ENCODE measurements at places on chromosomes 16 and 17.

GRCh38 chr16:12527071-12527470, 276.6 kb downstream of the CPPED1 start:
- no peak for DNase-seq

DNA sequence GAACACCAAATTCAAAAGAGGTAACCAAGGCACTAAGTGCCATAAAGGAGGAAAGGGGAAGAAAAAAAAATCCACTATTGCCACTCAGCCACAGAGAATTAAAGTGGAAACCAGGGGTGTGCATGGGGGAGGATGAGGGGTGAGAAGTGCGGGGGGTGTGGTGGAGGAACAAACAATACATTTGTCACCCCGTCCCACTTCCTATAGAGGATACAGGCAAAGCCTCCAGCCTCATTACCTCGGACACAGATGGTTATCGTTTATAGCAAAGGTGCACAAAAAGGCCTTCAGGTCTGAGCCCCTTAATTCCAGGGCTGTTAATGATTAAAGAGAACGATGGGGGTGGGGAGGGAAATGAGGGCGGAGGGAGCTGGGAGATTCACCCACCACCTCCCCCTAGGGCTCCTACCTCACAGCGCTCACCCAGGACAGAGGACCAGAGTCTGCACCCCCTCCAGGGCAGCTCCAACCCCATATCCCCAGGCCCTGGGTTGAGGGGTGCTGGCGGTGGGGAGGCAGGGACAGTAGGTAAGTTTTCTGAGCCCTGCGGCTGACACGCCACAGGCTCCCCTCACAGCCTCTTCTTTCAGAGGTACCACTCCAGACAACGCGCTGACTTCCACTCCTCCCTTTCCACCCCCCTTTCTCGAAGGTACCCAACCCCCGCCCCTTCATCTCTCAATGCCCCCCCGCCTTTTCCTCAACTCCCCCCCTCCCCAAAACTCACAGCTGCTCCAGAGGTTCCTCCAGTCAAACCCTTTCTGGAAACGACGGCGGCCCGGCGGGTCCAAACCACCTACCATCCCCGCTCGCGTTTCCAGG, 470 bp downstream of the DCUN1D3 start:
- DNase-seq, result no peak

- no peak for DNase-seq
These were observed 6.0 kb downstream of the VASN start for GRCh38 chr16:4377573-4378154.

- DNase-seq, result no peak
These were observed 55.0 kb downstream of the STH start for GRCh38 chr17:46053911-46054534.

DNA sequence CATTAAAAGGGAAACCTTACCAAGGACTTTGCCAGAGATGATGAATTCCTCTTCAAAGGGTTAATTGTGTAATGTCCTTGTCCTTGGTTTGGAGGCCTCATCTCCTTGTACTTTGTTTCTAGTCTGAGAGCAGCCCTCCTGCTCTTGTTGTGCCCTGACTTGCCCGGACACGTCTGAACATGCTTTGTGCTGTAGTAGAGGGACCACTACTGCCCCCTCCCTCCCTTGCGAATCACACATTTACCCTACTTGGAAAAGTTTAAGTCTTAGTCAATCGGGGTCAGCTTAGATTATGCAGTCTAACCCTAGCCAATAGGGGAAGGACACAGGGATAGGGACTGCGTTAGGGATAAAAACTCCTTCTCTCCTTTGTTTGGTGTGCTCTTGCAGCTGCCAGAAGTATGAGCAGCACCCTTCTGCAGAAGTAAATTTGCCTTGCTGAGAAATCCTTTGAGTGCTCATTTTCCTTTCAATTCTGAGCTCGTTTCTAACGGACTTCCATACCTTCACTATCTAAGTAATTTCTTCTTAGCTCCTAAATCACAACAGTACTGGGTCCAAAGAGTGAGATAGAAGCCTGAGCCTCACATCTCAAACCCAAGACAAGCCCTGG, 26.4 kb upstream of the CLEC3A start:
- DNase-seq, result no peak

GRCh38 chr17:61159221-61159814, 240.3 kb upstream of the TBX2 start:
- DNase-seq, result no peak

DNA sequence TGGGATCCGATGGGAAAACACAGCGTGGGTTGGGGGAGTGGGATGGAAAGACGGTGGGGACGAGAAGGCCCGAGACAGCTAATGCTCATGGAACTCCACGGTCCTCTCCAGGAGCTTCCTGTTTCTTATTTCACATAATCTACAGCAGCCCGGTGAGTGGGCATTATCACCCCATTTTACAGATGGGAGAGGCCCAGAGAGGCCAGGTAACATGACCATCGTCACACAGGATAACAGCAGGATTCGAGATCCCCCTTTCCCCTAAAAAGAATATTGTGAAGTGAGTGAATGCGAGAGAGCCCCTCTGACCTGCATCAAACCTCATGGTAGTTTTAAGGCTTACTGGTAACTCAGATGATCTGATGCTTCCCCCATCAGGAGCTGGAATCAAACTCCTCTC, 12.0 kb downstream of the CIBAR2 start:
- no peak for DNase-seq

DNA sequence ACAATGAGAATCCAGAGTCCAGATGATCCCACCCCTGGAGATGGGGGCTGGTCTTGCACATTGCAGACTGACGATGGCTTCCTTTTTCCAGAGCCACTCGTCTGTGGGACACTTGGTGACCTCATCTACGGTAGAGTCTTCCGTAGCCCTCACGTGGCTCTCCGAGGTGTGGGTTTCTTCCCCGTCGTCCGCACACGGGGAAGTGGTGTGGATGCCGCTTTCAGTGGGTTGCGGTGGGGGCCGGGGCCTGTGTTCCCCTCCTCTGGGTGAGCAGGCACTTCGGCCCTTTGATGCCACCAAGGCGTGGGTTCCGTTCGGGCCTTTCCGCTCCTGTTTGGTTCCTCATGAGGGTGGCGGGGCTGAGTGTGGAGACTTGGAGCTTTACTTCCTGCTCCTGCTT, 21.4 kb downstream of the BAIAP2 start:
- DNase-seq, result no peak

DNA sequence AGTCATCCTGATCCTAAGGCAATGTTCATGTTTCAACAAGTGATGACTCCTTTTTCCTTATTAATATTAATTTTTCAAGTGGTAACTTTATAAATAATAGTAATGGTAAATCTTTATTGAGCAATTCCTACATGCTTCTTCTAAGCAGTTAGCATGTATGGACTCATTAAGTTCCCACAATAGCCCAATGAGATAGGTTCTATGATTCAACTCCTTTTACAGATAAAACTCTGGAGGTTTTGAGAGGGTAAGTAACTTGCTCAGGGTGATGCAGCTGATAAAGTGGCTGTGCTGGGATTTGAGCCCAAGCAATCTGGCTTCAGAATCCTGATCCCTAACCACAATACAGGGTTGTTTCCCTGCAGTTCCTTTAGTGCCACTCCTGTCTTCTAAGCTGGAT, 25.3 kb downstream of the SLC47A1 start:
- no peak for DNase-seq

DNA sequence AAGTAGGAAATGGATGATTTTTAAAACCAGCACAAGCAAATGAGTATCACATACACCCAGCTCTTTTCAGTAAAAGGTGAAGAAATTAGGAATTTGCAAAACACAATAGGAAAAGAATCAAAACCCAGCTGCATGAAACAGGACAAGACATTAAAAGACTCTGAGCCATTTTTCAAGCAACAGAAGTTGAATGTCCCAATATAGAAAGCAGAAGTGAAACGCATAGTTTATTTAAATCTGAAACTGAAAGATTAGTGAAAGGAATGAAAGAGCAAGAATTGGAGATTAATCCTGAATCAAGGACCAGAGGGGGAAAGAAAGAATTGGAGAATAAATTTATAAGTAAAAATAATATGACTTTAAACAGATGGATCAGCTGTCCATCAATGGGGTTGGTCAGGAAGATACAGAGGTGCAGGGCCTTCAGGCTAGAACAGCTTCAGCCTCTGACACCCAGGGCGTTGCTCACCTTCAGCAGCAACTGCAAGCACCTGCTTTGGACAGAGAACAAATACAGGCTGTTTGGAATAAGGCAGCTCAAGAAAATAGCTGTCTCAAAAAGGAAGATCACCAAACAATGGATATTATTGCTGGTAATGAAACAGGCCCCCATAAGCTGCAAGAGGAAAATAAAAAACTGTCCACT, 3.9 kb upstream of the ARHGAP17 start:
- no peak for DNase-seq

DNA sequence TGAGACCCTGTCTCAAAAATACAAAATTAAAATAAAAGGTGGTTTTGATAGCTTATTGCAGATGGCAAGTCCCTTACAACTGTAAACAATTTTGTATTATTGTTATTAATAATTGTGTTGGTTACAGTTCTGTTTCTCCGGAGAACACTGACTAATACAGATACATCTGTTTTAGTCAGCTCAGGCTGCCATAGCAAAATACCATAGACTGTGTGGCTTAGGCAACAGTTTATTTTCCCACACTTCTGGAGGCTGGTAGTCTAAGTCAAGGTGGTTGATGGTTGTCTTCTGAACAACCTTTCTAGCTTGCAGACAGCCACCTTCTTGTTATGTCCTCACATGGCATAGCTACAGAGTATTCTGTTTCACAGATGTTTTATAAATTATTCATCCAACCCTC, 14.2 kb upstream of the IL21R start:
- DNase-seq, result no peak

- no peak for DNase-seq
These were observed 26.2 kb downstream of the CHD9 start for GRCh38 chr16:53081032-53081424.

DNA sequence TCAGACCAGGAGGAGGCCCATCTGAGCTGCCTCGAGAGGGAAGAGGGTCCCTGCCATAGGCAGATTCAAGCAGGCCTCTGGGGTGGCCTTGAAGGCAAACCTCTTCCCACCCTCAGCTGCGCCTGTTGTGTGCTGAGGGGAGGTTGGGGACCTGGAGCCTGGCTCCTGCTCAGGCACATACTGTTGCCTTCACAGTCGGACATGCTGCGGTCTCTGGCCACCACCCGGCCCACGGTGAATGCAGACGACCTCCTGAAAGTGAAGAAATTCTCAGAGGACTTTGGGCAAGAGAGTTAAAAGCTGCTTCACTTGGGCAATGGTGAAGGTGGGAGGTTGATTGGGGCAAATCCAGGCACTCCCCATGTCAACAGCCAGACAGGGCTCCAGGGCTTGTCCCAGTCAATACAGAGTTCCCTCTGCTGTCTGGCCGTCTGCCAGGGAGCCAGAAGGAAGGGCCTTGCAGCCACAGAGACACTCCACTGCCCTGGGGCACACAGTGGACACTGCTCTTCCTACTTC, 6.3 kb downstream of the PDF start:
- no peak for DNase-seq

DNA sequence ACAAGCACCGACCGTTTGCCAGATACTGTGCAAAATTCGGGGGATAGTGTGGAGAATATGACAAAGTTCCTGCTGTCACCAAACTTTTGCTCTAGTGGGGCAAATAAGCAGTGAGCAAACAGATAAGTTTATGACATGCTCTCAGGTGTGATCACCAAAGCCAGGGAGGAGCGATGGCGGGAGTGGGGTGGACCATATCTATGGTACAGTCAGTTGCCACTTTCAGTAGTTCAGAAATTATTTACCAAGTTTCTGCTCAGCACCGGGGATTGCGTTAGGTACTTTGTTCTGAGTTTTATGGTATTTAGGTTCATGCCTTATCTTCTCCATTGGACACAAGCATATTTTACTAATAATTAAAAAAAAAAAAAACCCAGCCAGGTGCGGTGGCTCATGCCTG, 11.9 kb downstream of the MSI2 start:
- DNase-seq, result no peak

DNA sequence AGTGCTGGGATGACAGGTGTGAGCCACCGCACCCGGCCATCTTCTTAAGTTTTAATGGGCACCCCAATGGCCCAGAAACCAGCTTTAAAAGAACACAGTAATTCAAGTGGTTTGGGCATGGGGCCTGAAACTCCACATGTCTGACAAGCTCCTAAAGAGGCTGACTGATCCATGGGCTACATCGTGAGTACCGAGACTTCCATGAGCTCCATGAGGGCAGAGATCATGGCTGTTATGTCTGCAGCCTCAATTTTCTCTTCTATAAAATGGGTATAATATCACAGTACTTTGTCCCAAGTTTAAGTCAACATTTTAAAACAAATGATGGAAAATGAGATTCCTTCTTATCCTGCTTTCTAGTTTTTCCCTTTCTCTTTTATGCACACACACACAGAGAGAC, 397.6 kb upstream of the MAF start:
- no peak for DNase-seq

DNA sequence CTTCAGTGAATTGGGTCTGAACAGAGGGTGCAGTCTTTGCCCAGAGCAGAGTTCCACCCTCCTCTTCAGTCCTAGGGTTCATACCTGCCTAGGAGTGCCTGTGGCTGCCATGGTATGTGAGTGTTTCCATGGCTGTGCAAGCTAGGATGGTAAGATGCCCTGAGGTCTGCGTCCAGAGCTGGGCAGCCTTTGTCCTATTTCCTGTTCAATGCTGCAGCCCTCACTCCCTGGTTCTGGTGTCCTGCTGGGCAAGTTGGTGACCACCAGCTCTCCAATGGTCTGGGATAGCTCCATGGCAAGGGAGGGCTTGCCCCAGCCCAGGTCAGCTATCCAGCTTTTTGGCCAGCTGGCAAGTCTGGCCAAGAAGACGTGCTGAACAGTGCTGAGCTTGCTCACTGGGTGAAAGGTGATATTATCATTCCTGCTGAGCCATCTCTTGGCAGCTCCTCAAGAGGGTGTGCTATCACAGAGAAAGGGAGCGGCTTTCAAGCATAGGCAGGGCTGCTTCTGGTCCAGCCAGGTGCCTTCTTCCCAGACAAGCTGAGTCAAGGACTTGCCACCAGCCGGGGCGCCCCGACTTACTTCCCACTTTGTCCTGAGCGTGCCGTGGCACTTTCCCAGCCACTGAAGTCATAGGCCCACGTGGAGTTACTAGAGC, 13.0 kb upstream of the NFATC3 start:
- DNase-seq, result no peak

- DNase-seq, result no peak
These were observed 21.0 kb downstream of the VASN start for GRCh38 chr16:4392382-4393239.

GRCh38 chr17:82734987-82735866, at the start of gene FN3K:
Gene FN3K, plus strand, starts transcription at chr17:82735615. Its CDS starts 22 bp downstream, at chr17:82735637.
- no peak for DNase-seq

DNA sequence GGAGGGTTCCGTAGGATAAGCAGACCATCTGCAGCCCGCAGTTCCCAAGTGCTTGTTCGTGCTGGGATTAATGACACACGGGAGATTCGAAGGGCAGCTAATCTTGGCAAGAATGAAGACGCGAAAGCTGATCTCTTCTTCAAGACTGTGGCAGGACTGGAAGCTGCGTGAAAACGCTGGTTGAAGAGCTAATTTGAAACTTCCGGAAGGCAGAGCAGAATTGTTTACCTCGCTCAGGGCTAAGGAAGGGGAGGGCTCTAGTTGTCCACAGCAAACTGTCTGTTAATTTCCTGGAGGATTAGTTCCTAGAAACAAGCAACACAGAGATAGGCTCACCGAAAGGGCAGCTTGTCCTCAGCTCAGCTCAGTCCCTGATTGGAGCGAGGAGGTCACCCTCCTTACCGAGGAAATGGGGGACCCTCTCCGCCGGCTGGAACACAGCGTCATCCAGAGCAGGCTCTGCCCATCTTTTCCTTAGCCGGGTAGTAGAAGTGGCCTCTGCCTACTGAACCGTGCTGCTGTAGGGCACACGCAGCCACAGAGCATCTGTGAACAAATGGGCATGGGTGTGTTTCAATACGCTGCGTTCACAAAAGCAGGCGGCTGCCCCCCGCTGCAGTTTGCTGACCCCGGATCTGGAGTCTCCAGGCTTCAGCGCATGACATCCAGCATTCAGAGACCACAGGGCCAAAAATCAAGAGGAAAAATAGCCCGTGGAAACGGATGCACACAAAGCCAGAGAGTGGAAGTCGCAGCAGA, 16.7 kb upstream of the BAIAP2 start:
- no peak for DNase-seq
